Right atrium auricular region (tissue), 2 donors: ENCODE measurements at places on chromosomes 2 and 18. TPM values are rescaled to one million over a fixed set of nuclear protein-coding genes. Genes with fewer than 3 reads are reported as not detected.

Gene SPC25
- total RNA-seq = 1.9 TPM

Gene CPO
- total RNA-seq = not detected

Gene RAB31
- total RNA-seq = 29.2 TPM

Gene WDR33
- total RNA-seq = 16.8 TPM

Gene CTAGE1
- total RNA-seq = 0.08 TPM

Gene LAMA3
- total RNA-seq = 5.0 TPM

Gene UGT1A10
- not detected for total RNA-seq

Gene NCL
- 73.5 TPM for total RNA-seq

Gene INHA
- 28.3 TPM for total RNA-seq

Gene CHPF
- total RNA-seq = 228 TPM
